ENCODE measurements at places on chromosomes 13 and 19.

DNA sequence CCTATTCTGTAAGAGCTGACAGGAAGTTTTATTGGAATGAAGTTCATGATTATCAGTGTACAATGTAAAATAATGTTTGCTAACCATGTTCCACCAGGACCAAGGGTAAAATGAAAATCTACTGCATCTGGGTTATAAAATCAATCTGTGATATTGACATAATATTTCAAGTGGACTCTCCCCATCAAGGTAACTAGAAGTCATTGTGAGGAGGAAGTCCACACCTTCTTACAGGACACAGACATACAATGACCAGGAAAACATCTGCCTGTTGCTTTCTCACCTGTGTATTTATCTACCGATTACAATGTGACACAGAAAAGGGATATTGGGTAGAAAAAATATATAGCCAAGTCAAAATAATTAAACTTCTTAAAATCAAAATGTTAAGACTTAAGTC is 140.7 kb upstream of the RFC3 start:
- no peak for DNase-seq

DNA sequence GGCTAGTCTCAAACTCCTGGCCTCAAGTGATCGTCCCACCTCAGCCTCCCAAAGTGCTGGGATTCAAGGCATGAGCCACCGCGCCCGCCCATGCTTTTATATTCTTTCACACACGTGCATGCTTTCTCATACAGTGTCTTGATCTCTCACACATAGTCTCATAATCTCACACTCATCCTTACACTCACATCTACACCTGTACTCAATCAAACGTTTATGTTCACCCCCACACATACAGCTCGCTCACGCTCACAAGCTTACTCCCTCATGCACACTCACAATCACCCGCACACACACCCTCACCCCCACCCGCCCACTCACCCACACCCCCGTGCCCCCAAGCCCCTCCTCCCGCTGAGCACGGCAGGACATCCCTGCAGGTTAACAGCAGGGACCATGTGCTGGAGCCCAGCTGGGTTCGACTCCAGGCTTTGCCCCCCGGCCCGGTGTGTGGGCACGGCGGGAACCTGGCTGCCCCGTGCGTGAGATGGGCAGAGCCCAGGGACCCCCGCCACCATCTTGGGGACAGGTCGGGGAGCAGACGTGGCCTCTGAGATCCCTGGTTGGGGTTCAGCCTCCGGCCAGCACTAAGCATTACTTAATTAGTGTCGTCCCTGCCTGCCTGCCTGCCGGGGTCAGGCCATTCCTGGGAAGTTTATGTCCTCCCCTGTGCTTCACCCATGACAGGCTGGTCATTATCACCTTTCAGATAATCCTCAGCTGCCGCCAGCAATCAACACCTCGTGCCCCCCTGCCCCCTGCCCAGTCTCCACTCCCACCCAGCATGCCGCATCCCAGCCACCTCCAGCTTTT is 11.4 kb downstream of the SBK2 start:
- DNase-seq = no peak

- DNase-seq = peak; percentile 65
Measured at GRCh38 chr19:48608798-48609263, 2.3 kb downstream of the SPACA4 start.

DNA sequence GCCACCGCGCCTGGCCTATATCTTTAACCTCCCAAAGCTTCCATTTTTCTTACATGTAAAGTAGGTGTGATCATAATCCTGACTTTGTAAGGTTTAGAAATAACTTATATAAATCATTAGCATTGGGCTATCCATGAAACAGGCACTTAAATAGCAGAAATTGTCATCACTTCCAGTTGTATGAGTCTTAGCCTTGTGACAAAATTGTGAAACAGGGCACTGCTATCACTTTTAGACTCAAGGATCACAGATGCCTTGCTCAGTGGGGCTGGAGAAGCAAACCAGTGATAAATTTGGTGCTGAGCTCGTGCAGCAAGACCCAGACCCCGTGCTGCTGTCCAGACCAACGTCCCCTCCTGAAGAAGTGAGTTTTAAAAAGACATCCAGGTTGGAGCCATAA is 209.7 kb downstream of the KATNAL1 start:
- no peak for DNase-seq

DNA sequence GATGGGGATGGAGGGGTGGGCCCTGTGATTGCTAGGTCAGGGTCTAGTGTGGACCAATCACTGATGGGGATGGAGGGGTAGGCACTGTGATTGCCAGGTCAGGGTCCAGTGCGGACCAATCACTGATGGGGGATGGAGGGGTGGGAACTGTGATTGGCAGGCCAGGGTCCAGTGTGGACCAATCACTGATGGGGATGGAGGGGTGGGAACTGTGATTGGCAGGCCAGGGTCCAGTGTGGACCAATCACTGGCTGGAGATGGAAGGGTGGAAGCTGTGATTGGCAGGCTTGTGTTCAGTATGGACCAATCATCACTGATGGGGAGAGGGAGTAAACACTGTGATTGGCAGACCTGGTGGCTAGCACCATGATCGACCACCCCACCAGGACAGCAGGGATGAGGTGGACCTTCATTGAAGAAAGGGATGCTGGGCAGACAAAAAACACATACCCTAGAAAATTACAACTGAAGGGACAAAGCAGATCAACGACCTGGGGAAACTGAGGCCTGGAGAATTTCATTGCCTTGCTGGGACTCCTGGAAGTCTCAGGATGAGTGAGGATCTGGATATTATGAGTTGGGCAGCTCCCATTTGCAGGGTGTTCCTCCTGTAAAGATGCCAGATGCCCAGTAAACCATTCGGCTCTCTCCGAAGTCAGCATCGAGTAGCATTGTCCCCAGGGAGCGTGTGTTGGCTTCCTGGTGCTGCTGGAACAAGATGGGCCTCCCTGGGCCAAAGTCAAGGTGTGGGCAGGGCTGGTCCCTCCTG is 15.5 kb downstream of the TMPRSS9 start:
- DNase-seq = no peak

DNA sequence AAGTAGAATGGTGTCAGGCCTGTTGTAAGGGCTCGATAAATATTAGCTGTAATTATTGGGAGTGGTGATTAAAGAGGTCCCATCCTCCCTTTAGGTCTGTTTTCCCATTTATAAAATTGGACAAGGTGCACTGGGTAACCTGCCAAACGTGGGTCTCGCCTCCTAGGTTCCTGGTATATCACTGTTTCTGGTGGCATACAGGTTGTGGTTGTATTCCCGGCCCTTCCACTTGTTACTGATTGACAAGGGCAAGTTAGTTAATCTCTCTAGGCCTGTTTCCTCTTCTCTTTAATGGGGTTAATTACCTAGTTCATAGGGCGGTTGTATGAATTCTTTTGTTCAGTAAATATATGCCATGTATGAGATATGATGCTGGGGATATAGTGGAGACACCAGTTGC is 1.5 kb downstream of the PPP2R1A start:
- DNase-seq = no peak

GRCh38 chr13:90336507-90336906 is 1011.0 kb upstream of the MIR17HG start:
- DNase-seq = no peak

DNA sequence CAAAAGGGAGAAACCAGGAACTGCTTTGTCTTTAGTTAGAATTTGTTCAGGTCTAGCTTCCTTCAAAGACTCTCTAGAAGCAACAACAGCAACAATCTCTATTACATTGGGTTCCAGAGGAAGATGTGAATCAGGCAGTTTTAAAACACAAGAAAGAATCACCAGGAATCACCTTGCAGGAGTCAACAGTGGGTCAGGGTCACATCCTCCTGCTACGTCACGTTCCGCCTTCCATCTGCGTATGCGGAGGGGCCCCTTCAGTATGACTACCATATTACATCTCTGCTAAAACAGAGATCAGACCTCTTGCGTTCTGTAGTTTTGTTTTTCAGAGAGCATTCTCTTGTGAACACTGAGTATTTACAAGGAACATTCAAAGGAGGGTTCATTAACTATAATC is 147.8 kb upstream of the STARD13 start:
- DNase-seq = no peak

DNA sequence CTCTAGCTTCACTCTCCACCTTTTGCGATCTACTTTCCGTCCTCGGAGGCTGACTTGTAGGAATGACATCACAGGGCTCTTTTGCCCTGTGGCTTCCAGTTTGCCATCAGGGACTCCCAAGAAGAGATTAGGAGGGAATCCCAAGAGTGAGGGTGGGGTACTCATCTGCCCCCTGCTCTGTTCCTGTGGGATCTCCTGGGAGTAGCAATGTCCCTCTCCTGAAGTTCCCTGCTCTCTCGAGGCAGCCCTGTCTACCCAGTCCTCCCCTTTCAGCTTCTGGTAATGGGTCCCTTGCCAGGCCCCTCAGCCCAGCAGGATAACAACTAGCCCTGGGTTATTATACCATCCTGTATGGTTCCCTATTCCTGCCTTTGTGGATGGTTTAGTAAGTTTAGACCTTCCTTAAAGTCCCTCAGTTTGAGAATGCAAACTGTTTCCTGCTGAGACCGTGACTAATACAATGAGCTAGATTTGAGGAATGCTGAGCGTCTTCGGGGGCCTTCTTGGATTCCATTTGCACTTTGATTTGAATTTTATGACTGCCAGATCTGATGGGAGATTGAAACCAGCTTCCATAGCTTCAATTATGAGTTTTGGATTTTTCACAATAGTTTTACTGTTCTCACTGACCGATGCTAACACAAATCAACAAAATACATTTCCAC is 73.7 kb upstream of the IPO5 start:
- no peak for DNase-seq

- DNase-seq = no peak
Measured at GRCh38 chr13:87153371-87153770, 517.8 kb upstream of the SLITRK5 start.

DNA sequence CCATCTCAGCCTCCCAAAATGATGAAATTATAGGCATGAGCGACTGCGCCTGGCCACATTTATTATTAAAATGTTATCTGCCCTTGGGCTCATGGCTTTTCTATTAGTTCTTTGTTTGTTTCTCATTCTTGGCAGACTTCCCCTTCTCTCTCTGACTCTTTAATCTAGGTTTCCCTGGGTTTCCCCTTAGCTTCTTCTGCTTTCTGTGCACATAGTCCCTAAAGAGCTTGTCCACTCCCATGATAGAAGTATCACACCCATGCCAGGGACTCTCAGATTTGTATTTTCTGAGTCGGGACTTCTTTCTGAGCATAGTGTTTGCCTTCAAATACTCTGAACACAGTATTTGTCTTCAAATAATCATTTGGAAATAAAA is 38.6 kb upstream of the ITM2B start:
- peak; percentile 71 for DNase-seq

GRCh38 chr13:35146686-35147085 is 204.6 kb downstream of the NBEA start:
- DNase-seq = no peak

DNA sequence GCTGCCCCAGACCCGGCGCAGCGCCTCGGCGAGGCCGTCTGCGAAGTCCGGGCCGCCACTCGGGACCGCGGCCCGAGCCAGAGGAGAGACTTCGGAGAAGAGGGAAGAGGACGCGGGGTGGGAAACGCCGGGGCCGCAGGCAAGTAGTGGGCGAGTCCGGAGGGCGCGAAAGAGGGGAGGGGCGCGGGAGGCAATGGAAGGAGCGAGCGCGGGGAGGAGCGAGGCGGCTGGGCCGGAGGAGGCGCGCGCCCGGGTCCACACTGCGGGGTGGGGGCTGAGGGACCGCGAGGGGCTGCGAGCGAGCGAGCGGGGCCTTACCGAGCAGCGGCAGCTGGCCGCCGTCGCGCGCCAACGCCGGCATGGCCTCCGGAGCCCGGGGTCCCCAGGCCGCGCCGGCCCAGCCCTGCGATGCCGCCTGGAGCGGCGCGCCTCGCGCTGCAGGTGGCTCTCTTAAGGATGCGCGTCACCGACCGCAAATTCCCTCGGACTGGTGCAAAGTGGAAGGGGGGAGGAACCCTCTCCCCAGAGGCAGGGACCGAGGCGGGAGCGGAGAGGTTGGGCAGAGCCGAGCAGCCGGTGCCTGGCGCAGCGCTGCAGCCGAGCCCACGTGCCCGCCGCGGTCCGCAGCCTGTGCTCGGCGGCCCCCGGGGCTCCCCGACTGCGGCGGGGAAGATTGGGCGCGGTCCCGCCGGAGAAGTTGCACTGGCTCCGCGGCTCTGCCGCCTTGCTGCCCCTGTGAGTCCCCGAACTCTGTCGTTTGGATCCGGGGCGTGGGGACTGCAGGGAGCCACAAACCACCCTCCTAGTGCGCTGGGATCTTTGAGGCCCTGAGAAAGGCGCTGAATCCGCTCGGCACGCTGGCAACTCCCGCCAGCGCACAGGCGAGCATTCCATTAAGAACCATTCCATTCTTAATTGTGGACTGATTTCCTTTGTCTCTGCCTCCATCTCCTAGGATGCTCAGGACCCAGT is at the start of gene FLT3:
TSS of gene FLT3 (minus strand) at position 427 of the 972 bp plus-strand sequence. CDS start at position 361, 66 bp downstream.
- DNase-seq = peak; percentile 47

GRCh38 chr13:113534236-113534860 is 43.8 kb upstream of the DCUN1D2 start:
- no peak for DNase-seq

GRCh38 chr19:7870571-7871436 is 3.4 kb downstream of the PRR36 start:
- peak; percentile 26 for DNase-seq

DNA sequence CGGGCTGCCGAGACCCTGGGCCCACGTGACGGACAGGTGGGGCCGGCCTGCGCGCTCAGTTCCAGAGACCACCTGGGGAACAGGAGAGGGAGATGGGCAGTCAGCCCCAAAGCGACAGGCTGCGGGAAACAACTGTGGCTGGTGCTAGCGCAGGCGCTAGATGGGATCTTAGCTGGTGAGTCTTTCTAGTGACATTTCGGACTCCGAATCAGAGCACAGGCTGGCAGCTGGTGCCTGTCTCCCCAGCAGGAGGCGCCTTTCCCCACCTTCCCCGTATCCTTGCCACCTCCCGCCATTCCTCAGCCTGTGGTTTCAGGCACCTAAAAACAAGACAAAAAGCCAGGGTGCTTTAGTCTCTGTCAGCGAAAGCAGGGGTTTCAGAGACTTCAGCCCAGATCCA is 19.4 kb upstream of the RANBP3 start:
- DNase-seq = no peak

- DNase-seq = peak; percentile 61
Measured at GRCh38 chr13:30346153-30346788, 38.9 kb upstream of the KATNAL1 start.

DNA sequence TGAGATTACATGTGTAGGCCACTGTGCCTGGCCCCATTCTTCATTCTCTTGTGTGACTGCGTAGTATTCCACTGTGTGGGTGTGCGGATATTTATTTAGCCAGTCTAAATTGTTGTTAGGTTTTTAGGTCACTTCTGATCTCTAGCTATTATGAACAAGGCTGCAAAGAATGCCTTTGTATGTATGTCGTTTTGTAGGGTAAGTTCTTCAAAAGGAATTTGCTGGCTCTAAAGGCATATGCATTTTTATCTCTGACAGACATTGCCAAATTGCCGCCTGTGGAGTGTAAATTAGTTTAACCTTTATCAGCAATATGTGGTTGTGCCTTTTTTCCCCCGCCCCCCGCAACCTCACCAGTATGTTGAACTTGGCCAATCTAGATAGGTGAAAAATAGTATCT is 30.3 kb upstream of the EHD2 start:
- DNase-seq = no peak

Measured in naive B cell (primary cell).